ENCODE measurements at places on chromosomes 16 and 17. TPM values are rescaled to one million over a fixed set of nuclear protein-coding genes. Genes with fewer than 3 reads are reported as not detected.

DNA sequence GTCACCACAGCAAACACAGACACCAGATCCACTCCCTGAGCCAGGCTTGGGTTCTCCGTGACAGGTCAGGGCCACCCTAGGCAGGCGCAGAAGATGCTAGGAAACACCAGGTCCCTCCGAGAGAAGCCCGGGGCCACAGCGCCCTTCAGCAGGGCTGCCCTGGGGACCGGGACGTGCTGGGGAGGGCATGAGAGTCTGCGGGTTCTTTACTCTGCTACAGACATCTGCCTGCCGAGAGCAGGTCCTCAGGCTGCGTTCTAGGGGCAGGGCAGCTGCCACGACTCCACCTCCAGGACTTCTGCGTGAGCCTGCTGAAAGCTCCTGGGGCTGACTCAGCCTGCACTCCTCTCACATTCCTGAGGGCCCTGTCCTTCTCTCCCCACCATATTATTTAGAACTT, 11.4 kb downstream of the MYLK3 start:
- DNase-seq = no peak

The SCARF1 gene
- 7.3 TPM for total RNA-seq

The HAS3 gene
- total RNA-seq = 0.73 TPM

The TPSD1 gene
- not detected for total RNA-seq

DNA sequence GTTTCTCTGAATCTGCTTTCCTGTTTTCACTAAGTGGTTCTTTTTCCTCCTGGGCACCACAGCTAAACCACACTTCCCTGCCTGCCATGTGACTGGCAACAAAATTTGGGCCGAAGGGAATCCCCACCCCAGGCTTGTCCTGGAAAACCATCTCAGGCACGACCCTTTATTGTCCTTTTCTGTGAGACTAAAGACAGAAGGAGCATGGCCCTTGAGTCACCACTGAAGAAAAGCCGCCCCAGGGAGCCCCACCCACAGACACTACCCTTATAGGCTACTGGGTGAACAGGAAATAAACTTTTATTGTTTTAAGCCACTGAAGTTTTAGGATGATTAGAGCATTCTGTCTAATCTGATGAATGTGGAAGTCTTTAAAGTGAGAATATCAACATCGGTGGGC, 88.6 kb upstream of the BRD7 start:
- DNase-seq = no peak

- DNase-seq = no peak
Measured at GRCh38 chr16:11801481-11802021, 4.5 kb upstream of the ZC3H7A start.

The NEURL4 gene
- total RNA-seq = 60.9 TPM

DNA sequence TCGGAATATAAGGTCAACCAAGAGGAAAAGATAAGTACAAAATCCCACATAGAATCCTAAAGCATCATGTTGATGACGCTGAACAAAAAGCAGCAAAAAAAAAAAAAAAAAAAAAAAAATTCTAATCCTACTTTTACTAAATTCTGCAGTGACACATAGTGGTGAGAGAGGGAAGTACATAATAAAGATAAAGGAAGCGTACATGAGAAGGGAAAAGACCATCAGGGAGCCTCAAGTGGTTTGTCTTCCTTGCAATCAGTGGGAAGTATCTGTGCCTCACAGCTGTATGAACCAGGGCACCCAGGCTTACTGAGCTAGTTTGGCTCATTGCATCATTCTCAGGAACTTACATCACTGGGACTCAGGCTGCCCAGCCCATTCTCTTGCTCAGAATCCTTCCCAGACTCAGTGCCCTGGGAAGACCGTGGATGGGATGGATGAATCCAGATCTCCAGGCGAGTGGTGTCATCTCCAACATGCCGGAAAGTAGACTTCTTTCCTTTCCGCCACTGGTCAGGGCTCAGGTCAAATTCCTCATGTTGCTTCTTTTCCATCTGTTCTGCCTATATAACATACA, 21.2 kb downstream of the SMG6 start:
- no peak for DNase-seq
